ENCODE measurements at places on chromosomes 2 and 18.

DNA sequence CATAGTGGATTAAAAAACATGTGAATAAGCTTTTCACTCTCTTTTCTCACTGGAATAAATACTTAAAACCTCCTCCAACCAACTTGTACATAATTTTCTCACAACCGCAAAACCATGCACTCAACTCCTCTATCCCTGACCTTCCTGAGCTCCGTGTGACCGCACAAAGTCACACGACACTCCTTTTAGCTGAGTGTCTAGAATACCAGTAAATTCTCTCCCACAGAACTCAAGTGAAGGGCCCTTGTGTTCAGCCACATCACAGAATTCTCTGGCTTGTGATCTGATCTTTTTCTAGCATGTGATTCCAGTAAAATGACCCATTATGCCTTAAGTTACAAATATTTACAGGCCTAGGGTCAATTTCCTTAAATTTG lies 91.2 kb upstream of the ARL4C start:
- DNase-seq = no peak

DNA sequence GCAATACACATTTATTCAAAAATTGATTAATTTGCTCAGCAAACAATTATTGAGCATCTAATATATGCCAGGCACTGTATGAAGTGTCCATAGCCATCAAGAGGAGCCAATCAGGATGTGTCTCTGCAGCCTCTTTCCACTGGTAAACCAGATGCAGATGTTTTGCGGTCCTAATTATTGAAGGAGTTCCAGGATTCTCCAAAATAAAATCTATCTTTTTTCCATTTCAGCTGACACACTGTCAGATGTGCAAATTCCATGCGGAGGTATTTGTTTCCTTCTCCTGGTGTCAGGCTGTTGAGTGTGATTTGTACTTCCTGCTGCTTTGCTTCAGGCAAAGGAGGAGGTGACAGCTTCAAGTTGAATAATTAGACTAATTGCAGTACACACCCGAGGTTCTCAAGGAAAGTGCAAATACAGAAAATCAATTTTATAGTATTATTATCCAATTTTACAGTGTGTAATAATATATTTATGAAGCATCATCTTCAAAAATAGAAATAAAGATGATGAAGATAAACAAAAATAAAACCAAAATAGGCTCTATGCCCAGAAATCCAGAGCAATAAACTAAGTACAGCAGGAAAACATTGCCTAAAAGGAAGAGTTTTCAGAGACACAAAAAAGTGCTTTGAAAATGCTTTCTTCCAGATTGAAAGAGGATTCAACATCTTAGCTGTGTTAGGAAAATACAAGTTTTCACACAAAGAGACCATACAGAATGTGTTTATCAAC lies 1352.9 kb upstream of the CHAC2 start:
- DNase-seq = no peak

- no peak for DNase-seq
These were observed 215.6 kb downstream of the HAUS1 start for GRCh38 chr18:46319783-46320182.

- DNase-seq = no peak
These were observed 28.8 kb downstream of the HDAC4 start for GRCh38 chr2:239371726-239372686.

- DNase-seq = peak; percentile 46
These were observed 2.1 kb upstream of the CXCR1 start for GRCh38 chr2:218168635-218169462.

GRCh38 chr2:58146707-58147106 lies 94.4 kb downstream of the FANCL start:
- DNase-seq = no peak

GRCh38 chr2:190214426-190215194 lies 105.0 kb downstream of the HIBCH start:
- DNase-seq = no peak

DNA sequence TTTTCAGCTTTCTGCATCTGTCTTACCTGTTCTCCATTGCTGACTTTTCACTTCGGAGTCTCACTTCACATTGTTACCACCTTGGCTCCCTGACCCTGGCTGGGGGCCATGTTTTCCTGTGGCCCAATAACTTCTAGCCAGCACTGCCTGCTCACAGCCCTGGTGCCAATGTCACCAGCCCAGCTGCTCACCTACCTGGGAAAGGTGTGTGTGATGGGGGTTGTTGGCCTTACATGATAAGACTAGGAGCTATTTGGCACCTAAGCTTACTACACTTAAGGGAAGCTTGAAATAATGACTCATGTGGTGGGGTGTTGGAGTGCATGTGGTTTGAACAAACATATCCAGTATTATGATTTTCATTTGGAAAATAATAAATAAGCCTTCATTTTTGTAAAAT lies 37.5 kb upstream of the PGAP1 start:
- no peak for DNase-seq

- DNase-seq = no peak
These were observed 123.2 kb downstream of the EPHA4 start for GRCh38 chr2:221448844-221449390.

GRCh38 chr2:173238385-173238784 lies 116.3 kb upstream of the CDCA7 start:
- no peak for DNase-seq

- DNase-seq = no peak
These were observed 73.1 kb downstream of the ERBB4 start for GRCh38 chr2:212465456-212465855.

DNA sequence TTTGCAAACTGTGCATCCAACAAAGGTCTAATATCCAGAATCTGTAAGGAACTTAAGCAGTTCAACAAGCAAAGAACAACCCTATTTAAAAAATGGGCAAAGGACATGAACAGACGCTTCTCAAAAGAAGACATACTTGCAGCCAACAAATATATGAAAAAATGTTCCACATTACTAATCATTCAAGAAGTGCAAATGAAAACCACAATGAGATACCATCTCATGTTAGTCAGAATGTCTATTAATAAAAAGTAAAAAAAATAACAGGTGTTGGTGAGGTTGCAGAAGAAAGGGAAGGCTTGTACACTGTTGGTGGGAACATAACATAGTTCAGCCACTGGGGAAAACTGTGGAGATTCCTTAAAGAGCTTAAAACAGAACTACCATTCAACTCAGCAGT lies 126.2 kb downstream of the NAT8 start:
- no peak for DNase-seq

GRCh38 chr2:128404709-128405466 lies 86.2 kb upstream of the HS6ST1 start:
- DNase-seq = no peak

DNA sequence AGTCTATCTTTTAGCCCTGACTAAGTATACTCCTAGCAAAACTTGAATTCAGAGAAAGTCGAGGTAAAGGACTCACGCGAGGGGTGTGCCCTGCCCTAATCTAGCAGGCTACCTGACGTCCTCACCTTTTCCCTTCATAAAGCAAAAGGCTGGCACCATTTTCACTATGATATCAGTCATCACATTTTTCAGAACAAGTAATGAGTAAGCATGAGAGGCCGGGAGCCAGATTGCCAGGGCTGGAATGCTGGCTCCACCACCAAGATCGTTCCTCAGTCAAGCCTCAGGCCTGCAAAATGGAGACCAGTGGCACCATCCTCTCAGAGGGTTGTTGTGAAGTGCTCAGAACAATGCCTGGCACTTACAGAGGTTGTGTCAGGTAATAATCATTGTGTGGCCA lies 18.7 kb upstream of the NCKAP5 start:
- no peak for DNase-seq

DNA sequence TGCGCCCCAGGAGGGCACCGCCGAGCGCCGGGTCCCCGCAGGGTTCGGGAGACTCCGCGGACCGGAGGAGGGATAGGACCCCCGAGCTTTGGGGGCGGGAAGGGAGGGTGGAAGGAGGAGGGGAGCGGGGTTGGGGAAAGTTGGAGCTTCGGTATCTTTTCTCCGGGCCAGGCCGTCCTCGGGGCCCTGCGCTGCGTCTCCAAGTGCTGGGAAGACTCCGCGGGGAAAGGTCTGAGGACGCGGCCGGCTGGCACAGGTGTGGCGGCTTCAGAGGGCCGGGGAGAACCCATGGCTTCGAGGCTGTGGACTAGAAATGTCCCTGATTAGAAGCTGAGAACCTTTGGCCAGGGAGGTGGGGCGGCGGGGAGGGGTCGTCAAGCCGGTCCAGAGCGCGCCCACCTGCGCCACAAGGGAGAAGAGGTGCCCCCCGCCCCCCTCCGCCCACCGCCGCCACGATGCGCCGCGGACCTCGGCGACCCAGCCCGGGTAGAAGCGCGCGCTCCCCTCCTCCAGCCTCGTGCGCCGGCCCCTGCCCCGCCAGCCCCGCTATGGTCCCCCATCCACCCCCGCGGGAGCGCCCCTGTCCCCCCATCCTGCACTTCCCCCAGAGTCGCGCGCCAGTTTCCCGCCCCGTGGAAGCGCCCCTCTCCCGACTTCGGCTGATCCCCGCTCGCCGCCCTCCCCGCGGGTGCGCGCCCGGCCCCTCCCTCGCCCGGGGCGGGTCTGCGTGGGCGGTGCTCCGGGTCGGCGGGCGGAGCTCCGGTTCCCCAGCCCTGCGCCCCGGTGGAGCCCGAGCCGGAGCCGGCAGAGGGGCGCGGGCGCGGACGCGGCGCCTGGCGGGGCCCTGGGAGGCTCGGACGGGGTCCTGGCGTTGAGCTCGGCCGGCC lies at the start of gene SNTG2:
Gene SNTG2 (plus strand): TSS at position 770 of the 887 bp plus-strand sequence. CDS start 148 bp downstream, outside the sequence.
- peak; percentile 13 for DNase-seq
